ENCODE measurements at places on chromosomes 6 and 20.

DNA sequence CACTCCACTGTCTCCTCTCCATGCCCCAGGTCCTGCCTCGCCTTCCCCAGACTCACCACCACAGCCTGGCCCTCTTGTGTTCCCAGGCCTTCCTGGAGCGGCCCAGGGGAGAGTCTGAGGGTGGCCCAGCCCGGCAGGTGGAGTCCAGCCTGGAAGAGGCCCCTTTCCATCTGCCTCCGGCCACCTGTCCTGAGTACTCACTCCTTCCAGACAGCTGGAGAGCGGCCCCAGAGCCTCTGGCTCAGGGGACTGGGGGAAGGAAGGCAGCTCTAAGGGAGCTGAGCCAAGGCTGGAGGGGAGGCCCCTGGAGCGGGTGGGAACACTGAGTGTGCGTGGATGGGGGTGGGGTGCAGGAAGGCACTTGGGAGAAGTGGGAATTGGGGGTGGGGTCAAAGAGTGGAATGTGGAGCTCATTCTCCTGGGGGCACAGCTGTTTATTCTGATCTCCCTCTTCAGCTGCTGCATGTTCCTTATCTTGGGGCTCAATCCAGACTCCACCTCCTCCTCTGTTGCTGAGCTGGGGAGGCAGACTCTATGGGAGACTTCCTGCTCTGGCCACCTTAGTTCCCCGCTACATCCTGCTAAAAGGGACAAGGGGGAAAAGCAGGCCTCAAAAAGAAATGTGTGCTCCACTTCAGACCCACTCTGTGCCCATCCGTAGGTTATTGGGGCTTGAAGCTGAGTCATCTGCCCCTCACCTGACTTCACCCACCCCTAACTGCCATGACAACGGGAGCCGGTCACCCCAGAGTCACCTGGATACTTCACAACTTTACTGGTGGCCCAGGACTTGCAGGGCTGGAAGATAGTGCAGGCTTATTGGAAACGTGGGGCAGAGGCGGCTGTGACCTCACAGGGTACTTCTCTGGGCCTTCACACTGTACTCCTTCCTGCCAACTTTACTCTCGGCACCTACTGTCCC is 19.5 kb upstream of the TAF8 start:
- DNase-seq: no peak

GRCh38 chr20:13543783-13544182 is 94.9 kb downstream of the TASP1 start:
- DNase-seq: no peak

DNA sequence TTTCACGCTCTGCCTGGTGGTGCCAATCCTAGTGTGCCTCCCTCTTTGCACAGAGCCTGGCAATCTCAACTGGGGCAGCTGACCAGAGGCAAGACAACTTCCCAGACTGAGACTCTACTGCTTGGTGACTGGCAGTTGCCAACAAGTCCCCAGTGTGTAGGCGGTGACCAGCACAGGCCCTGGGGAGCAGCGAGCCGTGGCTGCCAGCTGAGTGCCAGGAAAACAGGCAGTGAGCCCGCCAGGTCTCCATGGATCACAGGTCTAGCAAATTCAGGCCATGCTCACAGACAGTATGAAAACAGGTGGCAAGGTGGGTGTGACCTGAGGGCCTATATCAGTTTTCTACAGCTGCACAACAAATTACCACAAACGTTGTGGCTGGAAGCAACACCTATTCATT is 289.9 kb downstream of the KIF16B start:
- no peak for DNase-seq

DNA sequence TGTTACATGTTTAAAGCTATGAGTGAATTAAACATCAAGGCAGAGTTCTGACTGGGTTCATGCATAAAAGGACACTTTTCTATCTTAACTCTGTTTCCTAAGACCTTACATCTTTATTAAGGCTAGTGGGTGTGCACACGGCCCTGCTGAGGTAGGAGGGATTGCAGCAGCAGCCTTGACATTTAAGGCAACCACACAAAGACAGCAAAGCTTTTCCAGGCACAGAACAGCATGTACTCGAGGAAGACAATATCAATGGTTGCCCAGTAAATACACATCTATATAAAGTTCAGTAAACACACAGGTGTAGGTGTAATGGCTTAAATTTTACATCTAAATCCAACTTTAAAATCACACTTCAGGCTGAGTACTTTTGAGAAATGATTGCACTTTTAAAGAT is 79.8 kb upstream of the LOC128125822 start:
- no peak for DNase-seq

- DNase-seq: no peak
These were observed 86.1 kb upstream of the CD83 start for GRCh38 chr6:14031516-14031915.

- no peak for DNase-seq
These were observed 8.5 kb downstream of the TPD52L2 start for GRCh38 chr20:63873477-63873971.

- DNase-seq: no peak
These were observed 101.9 kb downstream of the GPR63 start for GRCh38 chr6:96735332-96735731.

All from stimulated activated CD8-positive, alpha-beta memory T cell treated with anti-CD3 and anti-CD28 coated beads, Interleukin-7, amount 100 ng/mL, for 48 hours (primary cell).